ENCODE measurements at places on chromosomes 2 and 18.
A peak's percentile ranks its signal among the peaks of the same experiment; 100 is the strongest.

GRCh38 chr18:77749089-77749488 is 499.4 kb downstream of the GALR1 start:
- DNase-seq: no peak

GRCh38 chr18:74778191-74778847 is 180.6 kb downstream of the ZNF407 start:
- DNase-seq: no peak

- DNase-seq: no peak
Observed at GRCh38 chr18:77894060-77894459, 644.4 kb downstream of the GALR1 start.

GRCh38 chr2:39546937-39547336 is 109.9 kb upstream of the MAP4K3 start:
- DNase-seq: no peak

- no peak for DNase-seq
Observed at GRCh38 chr2:125424266-125424785, 1231.6 kb upstream of the GYPC start.

- no peak for DNase-seq
Observed at GRCh38 chr18:8381821-8382459, 227.3 kb upstream of the RAB12 start.

DNA sequence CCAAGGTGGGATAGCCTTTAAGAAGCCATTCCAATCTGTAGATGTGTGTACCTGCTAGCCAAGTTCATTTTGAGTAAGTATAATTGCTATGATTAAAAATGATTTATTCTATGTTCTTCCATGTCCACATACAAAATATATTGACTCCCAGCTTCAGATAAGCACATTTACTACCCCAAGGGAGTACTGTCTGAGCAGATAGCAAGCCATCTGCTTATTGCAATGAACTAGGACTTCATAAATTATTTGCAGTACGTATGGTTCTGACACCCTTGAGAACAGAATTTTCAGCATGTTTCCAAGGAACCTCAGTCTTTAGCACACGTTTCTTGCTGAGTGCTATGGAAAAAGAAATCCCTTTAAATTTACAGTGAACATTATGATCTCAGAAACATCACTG is 28.2 kb downstream of the ABCG5 start:
- no peak for DNase-seq

DNA sequence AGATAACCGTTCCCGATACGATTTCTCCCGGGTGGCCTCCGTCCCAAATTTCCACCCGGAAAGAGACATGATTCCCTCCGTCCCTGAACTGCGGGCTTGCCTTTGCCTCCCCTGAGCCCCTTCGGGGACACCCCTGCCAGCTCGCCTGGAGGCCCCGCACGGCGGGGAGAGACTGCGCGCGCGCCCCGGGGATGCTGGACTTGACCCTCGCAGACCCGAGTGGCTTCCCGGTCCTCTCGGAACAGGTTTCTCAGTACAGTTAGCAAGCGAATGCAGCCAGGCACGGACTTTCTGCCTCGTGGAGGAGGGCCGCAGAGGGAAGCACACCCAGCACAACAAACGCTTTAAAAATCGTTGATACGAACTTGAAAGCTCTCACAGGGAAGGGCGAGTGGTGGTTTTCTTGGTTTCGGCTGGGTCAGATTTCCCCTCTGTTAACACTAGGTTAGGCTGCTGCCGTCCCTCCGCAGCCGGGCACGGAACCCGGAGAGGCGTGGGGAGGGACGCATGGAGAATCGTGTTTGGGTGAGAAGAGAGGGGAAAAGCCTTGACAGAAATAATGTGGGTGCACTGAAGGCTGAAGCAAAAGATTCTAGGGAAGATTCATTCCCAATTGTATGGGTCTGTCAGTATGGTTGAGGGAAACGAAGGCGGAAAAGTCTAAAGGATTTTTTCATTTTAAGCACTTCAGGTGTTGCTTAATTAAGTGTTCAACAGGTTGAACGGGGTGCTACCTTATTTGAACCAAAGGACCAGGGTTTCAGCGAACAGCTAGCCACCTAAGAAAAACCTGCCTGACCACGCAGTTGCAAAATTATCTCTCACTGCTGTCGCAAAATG is 916 bp downstream of the TNFRSF11A start:
- no peak for DNase-seq

- DNase-seq: no peak
Observed at GRCh38 chr2:225806105-225806504, 406.6 kb downstream of the NYAP2 start.

GRCh38 chr2:37507703-37508102 is 163.3 kb downstream of the QPCT start:
- no peak for DNase-seq

GRCh38 chr18:62399781-62400308 is 74.7 kb downstream of the TNFRSF11A start:
- no peak for DNase-seq

- no peak for DNase-seq
Observed at GRCh38 chr2:166494140-166494624, at the start of gene SCN7A. Gene SCN7A, minus strand, starts transcription at chr2:166494249. Its CDS starts 16,553 bp downstream, at chr2:166477696.

GRCh38 chr18:57052173-57052572 is 94.7 kb upstream of the BOD1L2 start:
- DNase-seq: no peak

DNA sequence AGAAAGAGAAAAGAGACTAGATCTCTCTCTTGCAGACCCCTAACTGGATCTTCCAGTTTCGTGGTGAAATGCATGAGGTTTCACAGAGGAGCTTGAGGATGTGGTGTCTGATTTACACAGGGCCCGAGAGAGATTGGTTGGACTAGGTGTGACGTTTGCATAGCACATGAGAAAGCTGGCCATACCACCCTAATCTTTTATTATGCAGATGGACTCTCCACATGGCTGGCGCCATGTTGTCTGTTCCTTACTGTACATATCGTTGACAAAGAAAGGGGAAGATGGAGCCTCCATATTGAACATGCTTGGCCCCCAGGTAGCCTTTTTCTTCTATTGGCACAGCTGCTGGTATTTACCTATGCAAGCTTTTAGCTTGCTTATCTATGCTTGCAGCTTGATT is 27.5 kb upstream of the PGAP1 start:
- no peak for DNase-seq

GRCh38 chr2:3246928-3247714 is 130.5 kb downstream of the EIPR1 start:
- no peak for DNase-seq

- no peak for DNase-seq
Observed at GRCh38 chr2:178799305-178799704, 7.9 kb downstream of the TTN start.

- DNase-seq: peak; percentile 68
Observed at GRCh38 chr2:27890924-27891672, 569 bp downstream of the BABAM2 start.

- DNase-seq: no peak
Observed at GRCh38 chr2:197879812-197880408, 75.5 kb downstream of the PLCL1 start.

Measured in activated CD8-positive, alpha-beta memory T cell treated with anti-CD3 and anti-CD28 coated beads for 48 hours (primary cell).